ENCODE measurements at places on chromosomes 2 and 18.

DNA sequence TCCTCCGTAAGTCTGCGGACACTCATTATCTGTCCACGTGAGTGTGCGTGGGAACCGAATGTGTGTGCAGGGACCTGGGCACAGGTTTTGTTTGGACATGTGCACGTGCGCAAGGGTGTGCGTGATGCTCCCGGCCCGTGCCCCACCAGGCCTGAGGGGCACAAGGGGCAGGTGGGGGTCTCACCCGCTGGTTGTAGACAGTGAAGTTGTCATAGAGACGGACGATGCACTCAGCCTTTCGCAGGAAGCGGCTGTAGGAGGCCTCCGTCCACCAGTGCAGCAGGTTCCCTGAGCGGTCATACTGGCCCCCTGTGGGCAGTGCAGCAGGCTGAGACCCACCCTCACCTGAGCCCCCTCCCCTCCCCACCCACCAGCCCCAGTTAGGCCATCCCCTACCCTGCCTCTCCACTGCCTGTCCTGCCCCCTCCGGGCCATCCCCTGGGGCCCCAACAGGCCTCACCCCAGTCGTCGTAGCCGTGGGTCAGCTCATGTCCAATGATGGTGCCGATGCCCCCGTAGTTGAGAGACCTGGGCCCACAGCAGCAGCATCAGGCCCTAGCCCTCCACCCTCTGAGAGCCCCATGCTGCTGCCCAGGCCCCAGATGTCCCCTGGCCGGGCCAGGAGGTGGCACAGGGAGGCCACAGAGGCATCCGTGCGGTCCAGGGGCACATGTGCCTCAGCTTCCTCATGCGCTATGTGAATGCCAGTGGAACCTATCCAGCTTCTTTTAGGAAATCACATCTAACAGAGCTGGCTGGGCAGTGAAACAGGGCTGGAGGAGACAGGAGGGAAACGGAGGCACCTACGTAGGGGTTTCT is 6.1 kb downstream of the ECEL1 start:
- DNase-seq: no peak

DNA sequence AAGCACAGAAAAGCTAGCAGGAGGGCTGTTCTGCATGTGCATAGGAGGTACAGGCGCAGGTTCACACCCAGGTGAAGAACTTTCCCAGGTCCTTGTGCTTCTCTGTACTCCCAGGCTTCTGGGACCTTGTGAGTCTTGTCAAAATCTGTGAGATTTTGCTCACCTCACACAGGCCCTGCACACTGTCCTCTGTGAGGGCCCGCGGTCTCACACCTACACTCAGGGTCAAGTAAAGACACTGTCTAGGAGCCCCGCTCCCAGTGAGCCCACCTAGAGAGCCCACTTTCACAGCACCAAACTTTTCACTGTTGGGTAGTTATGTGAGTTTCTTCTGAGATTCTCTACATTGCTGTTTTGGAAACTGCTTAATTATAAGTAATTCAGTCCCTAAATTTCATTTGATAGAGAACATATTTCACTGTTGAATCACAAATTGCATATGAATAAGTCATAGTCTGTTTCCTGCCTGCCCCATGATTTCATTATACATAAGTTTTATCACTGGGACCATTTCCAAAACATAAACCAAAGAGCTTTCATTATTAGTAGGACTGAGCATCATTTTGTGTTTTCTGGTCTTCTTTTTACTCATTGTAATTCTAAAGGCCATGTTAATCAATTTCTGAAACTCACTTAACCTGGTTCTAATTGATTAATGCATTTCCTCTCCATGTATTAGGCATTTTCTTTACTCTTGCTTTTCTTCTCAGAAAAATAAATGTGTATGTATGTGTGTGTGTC is 234.2 kb upstream of the SPOPL start:
- no peak for DNase-seq

DNA sequence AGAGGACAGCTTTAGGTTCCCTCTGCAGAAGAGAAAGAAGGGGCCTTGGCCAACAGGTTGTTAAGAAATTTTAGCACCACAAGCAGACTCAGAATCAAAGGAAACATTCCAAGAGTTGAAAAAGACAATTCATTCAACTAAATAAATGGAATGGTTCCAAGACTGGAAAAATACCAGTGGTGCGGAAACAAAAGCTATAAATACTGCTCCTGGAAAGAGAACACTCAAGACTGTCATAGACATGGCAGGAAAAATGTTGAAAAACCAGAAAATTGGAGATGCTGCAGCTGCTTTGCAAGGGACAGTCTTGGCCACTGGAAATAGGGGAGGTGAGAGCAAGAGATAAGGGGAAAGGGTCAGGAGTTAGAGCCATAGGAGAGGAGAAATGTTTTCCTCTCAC is 312.7 kb upstream of the CYRIA start:
- DNase-seq: no peak

DNA sequence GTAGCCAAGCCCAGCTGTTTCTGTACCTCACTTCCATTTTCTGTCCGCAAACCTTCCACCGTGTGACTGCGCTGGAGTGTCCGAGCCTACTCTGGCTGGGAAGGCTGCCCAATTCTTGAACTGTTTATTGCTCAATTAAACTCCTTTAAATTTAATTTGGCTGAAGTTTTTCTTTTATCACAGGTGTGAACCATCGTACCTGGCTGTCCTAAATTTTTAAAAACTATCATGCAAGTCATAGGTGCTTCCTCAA is 6.2 kb upstream of the RNU2-63P start:
- no peak for DNase-seq

- no peak for DNase-seq
Measured at GRCh38 chr2:98013407-98014042, 17.8 kb upstream of the TMEM131 start.

- no peak for DNase-seq
Measured at GRCh38 chr18:44700652-44701051, 20.0 kb downstream of the SETBP1 start.

- DNase-seq: no peak
Measured at GRCh38 chr2:75820693-75821092, 110.0 kb upstream of the GCFC2 start.

- DNase-seq: no peak
Measured at GRCh38 chr2:104523921-104524320, 330.0 kb upstream of the POU3F3 start.

GRCh38 chr2:64543008-64543697 is 19.0 kb downstream of the AFTPH start:
- DNase-seq: no peak

- DNase-seq: no peak
Measured at GRCh38 chr2:175147186-175147585, 20.8 kb downstream of the ATF2 start.

DNA sequence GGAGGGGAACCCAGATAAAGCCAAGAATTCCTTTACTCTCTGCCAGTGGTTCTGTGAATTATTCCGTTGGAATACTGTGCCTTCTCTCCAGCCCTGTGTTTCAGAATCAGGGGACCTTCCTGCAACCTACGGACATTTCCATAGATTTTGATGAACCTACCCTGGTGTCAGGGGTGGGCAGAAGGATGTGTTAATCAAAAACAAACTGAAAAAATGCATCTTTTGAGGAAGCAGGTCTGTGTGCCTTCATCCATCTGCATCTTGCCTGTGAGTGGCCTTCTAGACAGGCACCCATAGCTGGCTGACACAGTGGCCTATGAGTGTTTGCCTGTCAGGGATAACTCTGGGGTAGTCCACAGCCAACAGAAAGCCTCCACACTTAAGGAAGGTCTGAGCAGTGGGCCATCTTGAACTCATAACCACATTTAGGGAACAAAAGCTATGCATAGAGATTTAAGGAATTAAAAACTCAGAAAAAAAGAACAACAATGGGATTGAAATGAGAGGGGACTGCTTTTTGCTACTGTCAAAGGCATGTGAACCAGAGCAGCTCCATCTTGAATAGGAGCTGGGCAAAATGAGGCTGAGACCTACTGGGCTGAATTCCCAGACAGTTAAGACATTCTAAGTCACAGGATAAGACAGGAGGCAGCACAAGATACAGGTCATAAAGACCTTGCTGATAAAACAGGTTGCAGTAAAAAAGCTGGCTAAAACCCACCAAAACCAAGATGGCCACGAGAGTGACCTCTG is 45.9 kb upstream of the ITGA6 start:
- no peak for DNase-seq

GRCh38 chr2:136005462-136006196 is 20.2 kb upstream of the DARS1 start:
- DNase-seq: no peak

All from PC-9 (cell line).